ENCODE measurements at places on chromosomes 4 and X.

- DNase-seq: no peak
Observed at GRCh38 chr4:94711635-94712034, 46.1 kb upstream of the BMPR1B start.

- no peak for DNase-seq
Observed at GRCh38 chr4:107740381-107740780, 20.3 kb upstream of the PAPSS1 start.

DNA sequence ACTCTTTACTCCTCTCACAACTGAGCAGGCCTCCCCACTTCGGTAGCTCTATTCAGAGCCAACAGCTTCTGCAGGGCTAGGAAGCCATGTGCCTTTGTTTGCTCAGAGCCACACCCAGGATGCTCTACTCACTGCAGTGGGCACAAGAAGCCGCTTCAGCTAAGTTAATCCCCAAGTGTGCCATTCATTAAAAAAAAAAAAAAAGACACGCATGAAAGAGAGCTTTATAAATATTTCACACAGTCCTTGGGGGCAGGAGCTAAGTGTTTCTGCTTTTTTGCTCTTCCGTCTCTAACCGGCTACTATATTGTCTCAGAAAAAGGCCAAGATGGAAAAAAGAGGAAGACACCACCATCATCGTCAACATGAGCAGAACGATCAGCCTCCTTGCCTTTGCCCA is 8.1 kb downstream of the CRMP1 start:
- DNase-seq: no peak

GRCh38 chr4:184328022-184328736 is 110.5 kb upstream of the ENPP6 start:
- no peak for DNase-seq

DNA sequence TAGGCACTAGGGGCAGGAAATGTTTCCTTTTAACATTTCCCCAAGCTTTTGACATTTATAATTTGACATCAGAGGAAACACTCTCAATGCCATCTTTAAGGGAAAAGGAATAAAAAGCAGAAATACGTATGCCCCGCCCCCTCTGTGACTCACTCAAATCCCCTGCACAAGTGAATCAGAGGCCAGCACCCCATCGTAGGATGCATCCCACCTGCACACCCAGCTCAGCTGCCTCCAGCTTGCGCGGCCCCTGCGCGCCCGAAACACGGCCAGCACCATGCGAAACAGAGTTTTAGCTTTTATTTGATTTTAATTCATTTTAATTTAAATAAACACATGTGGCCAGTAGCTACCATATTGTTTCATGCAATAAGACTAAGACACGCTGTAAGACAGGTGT is 29.5 kb downstream of the ABLIM2 start:
- no peak for DNase-seq

- peak; percentile 61 for DNase-seq
Observed at GRCh38 chrX:109732017-109732801, 848 bp downstream of the ACSL4 start.

DNA sequence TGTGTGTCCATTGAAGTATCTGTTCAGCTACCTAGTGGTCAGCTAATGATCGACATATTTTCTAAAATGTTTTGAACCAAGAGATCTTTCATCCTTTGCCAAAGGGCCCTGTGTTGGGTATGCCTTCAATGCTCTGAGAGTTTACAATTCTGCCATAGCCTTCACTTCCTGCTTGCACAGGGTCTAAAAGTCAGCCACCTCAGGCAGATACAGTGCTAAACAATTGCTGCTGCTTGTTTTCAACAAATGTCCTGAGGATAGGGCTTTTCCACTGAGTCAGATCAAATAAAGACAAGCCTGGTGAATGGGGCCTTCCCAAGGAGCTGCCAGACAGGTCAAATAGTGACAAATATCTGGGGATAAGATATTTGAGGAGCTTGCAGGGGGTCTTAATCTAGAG is 16.7 kb downstream of the AMMECR1 start:
- DNase-seq: no peak

DNA sequence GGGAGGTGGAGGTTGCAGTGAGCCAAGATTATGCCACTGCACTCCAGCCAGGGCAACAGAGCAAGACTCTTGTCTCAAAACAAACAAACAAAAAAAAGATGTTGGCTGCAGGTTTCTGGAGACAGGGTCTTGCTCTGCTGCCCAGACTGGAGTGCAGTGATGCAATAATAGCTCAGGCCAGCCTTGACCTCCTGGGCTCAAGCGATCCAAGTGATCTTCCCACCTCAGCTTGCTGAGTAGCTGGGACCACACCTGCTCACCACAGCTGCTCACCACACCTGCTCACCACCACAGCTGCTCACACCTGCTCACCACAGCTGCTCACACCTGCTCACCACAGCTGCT is 29.9 kb upstream of the CPLX1 start:
- no peak for DNase-seq

GRCh38 chr4:111776561-111776960 is 368.7 kb upstream of the FAM241A start:
- no peak for DNase-seq

GRCh38 chrX:8067754-8068462 is 103.2 kb downstream of the VCX2 start:
- DNase-seq: no peak

GRCh38 chr4:46836584-46836983 is 72.5 kb downstream of the COX7B2 start:
- DNase-seq: no peak

GRCh38 chrX:88883200-88883599 is 136.2 kb downstream of the CPXCR1 start:
- no peak for DNase-seq

- no peak for DNase-seq
Observed at GRCh38 chr4:169369634-169370033, 98.9 kb upstream of the SH3RF1 start.

DNA sequence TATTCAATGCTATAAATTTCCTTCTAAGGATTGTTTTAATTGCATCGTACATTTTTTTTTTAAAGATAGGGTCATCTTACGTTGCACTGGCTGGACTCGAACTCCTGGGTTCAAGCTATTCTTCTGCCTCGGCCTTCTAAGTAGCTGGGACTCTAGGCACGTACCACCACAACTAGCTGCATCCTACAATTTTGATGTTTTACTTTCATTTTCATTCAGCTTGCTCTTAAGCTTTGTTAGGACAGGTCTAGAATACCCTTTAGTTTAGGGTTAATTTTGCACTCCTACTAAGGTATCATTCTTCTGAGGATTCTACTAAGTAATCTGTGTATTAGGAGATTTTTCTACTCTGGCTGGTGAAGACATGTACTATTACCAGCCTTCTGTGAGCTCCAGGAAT is 50.2 kb upstream of the C1GALT1C1 start:
- no peak for DNase-seq

- DNase-seq: no peak
Observed at GRCh38 chr4:139907001-139907809, 241.6 kb downstream of the MGST2 start.

DNA sequence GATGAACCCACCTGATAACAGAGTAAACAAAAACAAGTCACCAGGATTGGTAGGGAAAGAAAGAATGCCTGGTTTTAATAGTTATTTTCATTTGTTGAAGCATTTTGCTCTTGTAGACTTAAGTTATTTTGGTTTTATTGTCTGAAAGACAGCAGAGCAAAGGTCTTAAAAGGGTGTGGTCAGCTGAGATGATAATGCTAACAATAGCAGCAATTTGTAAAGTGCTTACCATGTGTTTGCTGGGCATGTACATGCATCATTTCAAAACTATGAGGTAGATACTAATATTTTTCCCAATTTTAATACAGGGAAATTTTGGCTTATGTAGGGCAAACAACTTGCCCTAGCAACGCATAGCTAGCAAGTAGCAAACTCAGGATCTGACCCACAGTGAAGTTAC is 46.8 kb upstream of the SLC10A4 start:
- no peak for DNase-seq

DNA sequence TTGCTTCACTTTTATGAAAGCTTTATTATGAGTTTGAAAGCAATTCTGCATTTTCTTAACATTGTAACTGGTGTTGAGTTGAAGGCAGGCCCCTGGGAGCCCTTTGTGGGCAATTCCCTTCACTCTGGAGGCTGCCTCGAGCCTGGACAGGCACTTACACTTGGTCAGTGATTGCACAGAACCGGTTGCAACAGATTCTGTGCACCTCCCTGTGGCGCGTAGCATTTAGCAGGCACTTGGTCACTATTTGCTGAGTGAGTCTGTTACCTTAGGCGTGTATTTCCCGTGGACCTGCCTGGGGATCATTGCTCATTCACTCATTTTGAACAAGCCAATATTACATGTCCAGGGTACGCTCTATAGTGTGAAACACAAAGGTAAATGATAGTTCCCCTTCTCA is 80.4 kb downstream of the PTTG2 start:
- no peak for DNase-seq

Measured in CMK (cell line).